HS-5 (cell line): ENCODE measurements at places on chromosomes 16 and 17.
A peak's percentile ranks its signal among the peaks of the same experiment; 100 is the strongest.

DNA sequence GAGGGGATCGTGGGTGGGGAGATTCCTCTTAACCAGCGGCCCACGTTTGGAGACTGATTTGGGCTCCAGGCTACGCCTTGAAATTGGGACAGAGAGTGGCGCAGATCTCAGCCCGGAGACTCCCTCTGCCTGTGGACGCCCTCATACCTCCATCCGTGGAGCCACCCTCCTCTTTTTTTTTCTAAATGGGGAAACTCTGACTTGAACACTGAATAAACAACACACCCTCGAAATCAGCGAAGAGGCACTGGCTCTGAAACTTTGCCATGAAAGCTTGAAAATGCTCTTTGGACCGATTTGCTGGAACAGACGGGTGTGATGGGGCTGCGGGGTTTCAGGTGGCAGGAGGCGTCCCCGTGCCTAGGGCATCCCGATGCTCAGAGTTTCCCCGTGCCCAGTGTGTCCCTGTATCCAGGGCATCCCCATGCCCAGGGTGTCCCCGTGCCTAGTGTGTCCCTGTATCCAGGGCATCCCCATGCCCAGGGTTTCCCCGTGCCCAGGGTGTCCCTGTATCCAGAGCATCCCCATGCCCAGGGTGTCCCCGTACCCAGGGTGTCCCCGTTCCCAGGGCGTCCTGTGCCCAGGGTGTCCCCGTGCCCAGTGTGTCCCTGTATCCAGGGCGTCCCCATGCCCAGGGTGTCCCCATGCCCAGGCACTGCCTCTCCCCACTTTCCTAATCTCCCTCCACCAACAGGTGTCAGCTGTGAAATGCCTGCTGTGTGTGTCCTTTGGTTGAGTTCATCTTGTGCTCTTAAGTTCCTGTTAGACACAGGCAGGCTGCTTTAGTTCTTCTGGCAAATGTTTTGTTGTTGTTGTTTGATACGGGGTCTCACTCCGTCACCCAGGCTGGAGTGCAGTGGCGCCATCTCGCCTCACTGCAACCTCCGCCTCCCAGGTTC is 187.0 kb downstream of the SEC14L1 start:
- DNase-seq: no peak

- peak; percentile 15 for DNase-seq
These were observed 200.5 kb upstream of the NLRP1 start for GRCh38 chr17:5784791-5785190.

DNA sequence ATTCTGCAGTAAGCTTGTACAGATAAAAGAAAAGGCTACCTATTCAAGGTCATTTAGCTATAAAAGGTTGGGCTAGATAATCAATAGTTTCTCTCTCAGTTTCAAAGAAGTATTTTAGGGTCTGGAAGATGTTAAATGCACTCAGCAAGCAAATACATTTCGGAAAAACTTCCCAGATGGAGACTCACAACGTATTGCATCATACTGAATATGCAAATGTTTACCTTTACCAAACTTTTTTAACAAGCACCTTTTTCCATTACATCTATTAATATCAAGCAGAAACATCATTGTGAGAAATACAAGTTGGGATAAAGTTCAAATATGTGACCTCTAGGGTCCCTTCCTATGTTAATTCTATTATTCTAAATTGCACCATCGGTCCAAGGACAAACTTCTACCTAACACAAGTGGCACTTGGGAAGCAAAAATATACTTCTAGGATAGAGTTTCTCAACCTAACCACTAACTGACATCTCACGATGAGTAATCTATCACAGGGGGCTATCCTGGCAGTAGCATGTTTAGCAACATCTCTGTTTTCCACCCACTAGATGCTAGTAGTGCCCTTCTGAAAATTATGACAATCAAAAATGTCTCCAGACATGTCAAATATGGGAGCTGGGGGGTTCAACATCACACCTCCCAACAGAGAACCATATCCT is 14.5 kb downstream of the KANSL1 start:
- DNase-seq: peak; percentile 65

DNA sequence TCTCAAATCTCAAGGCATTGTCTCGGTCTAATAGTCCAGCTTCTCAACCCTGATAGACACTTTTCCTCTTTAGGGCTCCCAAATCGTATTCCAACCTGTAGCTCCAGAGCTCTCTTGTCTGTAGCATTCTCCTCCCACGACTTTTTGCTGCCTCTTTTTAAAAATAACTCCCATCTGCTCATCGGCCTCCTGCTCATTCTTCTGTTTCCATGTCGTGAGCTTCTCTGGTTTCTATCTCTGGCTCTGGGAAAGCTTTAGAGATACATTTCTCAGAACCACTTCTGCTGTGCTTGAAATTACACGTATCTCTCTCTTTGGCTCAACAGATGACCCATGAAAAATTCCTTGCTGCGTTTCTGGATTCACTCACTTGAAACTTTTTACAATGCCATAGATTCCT is 609.6 kb upstream of the C16orf82 start:
- no peak for DNase-seq

DNA sequence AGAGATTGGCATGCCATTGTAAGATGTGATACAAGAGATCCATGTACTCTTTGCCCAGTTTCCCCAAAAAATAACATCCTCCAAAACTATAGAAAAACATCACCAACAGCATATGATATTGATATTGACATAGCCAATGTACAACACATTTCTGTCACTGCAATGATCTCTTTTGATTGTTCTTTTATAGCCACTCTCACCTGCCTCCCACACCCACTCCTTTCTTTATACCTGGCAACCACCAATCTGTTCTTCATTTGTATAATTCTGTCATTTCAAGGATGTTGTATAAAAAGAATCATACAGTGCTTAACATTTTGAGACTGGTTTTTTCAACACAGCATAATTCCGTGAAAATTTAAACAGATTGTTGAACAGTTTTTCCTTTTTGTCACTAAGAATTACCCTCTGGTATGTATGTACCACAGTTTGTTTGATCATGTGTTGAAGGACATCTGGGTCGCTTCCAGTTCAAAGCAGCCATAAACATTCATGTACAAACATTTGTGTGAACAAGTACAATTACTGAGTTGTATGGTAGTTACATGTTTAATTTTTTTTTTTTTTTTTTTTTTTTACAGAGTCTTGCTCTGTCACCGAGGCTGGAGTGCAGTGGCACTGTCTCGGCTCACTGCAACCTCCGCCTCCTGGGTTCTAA is 9.9 kb downstream of the KRTAP9-1 start:
- DNase-seq: no peak

DNA sequence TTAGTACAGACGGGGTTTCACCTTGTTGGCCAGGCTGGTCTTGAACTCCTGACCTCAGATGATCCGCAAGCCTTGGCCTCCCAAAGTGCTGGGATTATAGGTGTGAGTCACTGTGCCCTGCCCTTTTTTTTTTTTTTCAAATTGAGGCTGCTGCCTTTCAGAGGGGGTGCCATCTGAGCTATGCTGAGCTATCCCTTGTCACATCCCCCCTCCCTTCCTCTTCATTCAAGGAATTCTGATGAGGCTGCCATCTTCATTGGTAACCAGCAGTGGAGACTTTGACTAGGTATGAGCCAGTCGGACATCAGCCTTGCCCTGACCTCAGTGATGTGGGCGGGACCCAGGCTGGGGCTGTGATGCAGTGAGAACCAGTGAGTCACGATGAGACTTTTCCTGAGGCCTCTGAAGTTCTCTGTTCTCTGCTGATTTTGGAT is 24.4 kb upstream of the GPT2 start:
- peak; percentile 71 for DNase-seq

DNA sequence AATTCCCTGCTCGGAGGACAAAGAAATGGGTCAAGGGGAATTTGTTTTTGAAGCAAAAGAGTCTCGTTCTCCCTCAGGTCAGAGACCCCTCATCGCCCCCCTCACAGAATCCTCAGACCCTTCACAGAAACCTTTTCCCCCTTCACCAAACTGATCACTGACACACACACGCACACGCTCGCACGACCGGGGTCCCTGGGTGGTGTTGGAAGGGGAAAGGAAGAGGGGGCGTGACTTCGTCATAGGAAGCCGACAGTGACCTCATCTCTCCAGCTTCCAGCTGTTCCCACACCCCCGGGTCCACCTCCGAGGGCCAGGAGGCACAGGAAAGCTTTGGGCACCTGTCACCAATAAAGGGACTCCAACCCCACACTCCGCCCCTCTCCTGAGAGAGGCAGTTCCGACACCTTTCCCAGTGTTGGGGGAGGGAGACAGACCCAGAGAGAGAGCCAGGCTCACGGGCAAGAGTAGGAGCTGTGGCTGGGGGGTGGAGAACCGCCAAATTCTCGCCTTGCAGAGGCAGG is 1.2 kb downstream of the ASGR1 start:
- DNase-seq: no peak

DNA sequence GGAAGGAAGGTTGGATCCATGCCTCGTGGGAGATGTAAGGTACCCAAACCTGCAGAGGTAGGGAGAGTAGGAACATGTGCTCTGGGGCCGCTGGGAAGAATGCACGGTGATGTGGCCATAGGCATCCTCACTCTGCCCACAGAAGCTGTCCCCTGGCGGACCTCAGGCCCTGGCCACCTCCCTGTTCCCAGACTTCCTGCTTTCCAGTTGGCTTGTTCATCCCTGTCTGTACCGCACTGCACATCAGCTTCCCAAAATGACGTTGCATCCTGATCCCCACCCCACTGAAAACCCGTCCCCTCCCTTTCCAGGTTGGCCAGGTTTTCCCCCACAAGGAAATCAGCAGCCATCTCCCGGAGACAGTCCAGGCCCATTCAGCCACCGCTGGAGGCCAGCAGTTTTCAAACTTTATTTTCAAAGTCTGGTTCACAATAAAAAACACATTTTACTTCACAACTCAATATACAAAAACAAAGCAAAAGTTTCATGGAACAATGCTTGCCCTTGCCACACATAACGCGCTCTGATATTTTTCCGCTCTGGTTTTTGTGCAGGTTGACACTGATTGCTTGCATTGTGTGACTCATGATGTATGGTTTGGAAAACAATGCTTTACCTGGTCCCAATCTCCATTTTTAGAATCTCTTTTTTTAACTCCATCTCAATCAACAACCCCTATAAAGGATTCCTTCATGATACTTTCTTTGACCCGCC is 143.0 kb downstream of the GAS7 start:
- DNase-seq: no peak

DNA sequence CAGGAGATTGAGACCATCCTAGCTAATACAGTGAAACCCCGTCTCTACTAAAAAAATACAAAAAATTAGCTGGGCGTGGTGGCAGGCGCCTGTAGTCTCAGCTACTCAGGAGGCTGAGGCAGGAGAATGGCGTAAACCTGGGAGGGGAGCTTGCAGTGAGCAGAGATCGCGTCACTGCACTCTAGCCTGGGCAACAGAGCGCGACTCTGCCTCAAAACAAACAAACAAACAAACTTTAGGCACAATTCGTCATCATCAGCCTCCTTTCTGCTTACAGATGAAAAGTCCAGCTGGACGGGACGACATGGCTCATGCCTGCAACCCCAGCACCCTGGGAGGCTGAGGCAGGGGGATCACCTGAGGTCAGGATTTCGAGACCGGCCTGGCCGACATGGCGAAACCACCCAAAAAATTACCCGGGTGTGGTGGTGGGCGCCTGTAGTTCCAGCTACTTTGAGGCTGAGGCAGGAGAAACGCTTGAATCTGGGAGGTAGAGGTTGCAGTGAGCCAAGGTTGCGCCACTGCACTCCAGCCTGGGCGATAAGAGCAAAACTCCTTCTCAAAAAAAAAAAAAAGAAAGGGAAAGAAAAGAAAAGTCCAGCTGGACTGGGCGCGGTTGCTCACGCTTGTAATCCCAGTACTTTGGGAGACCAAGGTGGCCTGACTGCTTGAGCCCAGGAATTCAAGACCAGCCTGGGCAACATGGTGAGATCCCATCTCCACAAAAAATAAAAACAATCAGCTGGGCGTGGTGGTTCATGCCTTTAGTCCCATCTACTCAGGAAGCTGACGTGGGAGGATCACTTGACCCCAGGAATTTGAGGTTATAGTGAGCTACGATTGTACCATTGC is 1.5 kb upstream of the SPIRE2 start:
- no peak for DNase-seq

DNA sequence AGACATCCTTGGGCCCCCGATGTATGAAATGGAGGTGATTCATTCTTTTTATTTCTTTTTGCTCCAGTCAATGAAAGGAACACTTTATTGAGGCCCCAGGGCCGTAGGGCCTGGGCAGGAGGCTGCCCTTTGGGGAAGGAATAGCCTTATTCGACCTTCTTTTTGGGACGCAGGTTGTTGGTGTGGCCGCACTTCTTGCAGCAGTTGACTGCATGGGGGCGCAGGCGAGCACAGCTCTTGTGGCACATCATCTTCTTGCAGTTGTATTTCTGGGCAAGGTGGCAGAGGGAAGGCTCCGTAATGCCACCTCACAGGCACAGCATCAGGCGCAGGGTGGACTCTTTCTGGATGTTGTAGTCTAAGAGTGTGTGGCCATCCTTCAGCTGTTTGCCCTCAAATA is 50.9 kb downstream of the SIAH1 start:
- DNase-seq: no peak

DNA sequence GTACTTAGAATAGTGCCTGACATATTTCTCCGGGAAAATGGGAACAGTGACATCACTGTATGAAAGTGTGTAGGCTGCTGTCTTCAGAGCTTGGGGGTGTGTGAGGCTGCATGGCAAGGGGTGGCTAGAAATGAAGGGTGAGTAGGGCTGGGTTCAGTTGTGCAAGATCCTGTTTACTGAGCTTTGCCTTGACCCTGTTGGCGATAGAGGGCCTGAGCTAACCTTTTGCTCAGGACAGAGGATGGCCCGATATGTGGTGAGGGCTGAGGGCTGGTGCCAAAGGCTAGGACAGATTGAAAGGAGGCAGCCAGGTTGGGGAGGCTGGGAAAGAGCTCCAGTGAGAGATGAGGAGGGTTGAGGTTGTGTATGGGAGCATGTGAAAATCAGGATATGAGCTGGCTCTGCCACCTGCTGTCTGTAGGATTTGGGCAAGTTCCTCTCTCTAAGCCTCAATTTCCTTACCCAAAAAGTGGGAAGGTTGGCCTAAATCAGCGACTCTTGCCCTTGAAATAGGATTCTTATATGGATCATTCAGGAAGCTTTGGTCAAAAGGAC is 6.0 kb upstream of the CCL1 start:
- DNase-seq: no peak

GRCh38 chr16:11117576-11118211 is 138.3 kb downstream of the SOCS1 start:
- DNase-seq: no peak

DNA sequence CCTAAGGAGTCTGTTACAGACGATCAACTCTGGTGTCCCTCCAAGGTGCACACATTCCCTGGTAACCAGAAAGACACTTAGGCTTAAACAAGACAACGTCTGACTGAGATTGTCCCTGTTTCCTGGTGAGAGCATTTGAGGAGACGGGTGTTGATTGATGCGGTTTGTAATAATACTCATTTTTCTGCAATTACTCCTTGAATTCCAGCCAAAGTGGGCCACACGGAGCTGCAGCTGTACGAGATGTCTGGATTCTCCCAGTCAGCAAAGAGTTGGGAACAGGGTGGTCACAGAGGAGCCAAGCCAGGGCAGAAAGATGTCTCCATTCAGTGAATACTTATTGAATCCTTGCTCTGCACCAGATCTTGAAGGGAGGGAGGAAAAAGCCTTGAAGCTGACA is 30.9 kb upstream of the CES5A start:
- no peak for DNase-seq

- DNase-seq: no peak
These were observed 20.5 kb upstream of the SDR42E2 start for GRCh38 chr16:22141767-22142166.
